ENCODE measurements at places on chromosomes 13 and 19.
A peak's percentile ranks its signal among the peaks of the same experiment; 100 is the strongest.

DNA sequence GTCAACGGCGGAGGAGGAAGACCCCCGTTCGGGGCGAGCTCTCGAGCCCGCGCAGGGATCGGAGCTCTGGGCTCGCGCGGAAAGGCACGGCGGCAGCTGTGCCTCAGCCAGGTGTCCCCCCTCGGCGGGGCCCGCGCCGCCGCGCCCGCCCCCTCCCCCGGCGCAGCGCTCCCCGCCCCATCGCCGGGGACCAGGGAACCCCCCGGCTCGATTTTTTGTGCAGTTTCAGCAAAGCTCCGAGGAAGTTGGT lies 110.0 kb downstream of the KCNRG start:
- no peak for DNase-seq

GRCh38 chr19:49114630-49115363 lies 627 bp downstream of the LIN7B start:
- DNase-seq, result no peak

DNA sequence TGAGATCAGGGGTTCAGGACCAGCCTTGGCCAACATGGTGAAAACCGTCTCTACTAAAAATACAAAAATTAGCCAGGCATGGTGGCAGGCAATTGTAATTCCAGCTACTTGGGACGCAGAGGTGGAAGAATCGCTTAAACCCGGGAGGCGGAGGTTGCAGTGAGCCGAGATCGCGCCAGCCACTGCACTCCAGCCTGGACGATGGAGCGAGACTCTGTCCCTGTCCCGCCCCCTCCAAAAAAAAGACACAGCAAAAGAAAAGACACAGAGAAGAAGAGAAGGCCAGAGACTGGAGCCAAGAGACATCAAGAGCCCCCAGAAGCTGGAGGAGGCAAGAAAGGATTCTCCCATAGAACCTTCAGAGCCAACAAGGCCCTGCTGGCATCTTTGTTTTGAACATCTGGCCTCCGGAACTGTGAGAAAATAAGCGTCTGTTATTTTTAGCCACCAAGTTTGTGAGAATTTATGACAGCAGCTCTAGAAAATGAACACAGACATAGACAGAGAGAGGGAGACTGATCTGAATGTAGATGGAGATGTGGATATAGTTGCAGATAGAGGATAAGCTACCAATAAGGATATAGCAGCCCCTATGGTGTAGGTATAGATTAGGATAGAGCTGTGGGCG lies 25.7 kb upstream of the PNMA8B start:
- no peak for DNase-seq

GRCh38 chr19:18682807-18683108 lies 722 bp upstream of the CRTC1 start:
- no peak for DNase-seq

GRCh38 chr13:112814905-112815585 lies 125.2 kb downstream of the ATP11A start:
- no peak for DNase-seq

DNA sequence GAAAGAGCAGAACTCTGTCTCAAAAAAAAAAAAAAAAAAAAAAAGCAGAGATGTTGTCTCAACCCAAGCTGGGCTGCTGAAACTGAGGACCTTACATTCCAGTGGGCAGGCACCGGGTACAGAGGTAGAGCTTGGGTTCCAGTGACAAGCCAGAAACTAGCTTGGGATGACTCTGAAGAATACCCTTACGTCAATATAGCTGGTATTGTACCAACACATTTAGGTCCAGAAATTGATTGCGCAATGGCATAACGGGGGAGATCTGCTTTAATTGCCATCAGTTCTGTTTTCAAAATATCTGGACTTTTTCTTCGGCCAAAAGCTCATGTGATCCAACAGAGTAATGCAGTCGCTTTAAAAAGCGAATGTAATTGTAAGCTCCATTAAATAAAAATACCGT lies 103.1 kb upstream of the UBL3 start:
- no peak for DNase-seq

- DNase-seq, result no peak
Observed at GRCh38 chr13:40095695-40096356, 440.4 kb downstream of the COG6 start.

DNA sequence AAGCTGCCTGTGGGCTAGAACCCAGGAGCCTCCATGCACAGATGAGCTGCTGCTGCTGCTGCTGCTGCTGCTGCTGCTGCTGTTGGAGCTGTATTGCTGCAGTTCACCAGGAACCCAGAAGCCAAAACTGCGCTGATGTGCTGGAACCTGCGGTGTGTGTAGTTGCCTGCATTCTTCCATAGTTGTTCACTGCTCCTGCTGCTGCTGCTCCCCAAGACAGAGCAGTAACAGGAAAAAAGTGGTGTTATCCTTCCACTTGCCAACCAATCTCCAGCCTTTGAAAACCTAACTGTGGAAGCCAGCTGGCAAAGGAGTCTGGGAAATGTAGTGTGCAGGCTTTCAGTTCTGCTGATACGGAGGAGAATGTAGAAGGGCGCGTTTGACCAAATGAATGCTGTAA lies 37.9 kb downstream of the ARHGAP35 start:
- DNase-seq, result no peak

DNA sequence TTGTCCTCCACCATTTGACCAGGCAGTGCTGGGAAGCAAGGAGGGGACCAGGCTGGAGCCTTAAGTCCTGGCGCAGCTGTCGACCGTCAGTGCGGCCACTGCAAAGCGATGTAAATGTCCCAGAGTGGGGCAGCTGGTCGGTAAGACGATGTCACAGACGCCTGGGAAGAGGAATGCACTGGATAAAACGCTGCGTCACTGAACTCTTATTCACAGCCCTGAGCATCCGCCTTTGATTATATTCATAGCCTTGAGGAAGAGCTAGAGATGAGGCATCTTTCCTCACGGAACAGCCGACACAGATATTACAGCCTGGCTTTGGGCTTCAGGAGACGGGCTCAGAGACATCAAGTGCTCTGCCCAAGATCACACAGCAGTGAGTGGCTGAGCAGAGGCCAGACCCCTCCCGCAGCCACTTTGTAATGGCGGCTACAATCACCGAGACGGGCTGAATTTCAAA lies 17.6 kb upstream of the TUBGCP3 start:
- no peak for DNase-seq

GRCh38 chr13:96994017-96994857 lies at the start of gene OXGR1:
Gene OXGR1 (minus strand): TSS chr13:96994476. CDS start chr13:96987759, 6,717 bp downstream.
- no peak for DNase-seq

DNA sequence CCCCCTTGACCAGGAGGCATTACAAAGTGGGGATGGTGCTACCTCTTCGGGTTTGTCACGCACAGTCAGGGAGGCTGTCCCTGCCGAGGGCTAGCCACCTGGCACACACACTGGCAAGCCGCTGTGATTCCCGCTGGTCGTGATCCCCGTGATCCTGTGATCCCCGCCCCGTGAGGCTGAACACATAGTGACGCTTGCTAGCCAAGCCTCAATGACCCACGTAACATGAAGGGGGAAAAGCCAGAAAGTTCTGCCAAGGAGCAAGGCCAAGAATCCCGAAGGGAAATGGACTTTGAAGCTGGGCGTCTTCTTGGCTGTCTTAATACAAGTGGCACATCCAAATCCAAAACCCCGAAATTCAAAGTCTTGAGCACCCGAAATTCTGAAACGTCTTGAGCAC lies 13.7 kb downstream of the LDLR start:
- no peak for DNase-seq

DNA sequence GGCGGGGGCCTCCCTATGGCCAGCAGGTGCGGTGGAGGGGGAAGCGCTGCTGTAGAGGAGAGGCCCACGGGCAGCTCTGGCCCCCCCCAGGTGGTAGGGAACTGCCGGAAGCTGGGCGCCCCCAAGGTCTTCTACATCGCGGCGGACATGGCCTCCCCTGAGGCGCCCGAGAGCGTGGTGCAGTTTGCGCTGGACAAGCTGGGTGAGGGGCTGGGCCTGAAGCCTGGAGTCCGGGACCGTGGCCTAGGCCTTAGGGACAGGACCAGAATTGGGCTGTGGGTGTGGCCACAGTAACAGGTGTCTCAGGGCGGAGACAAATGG lies 3.8 kb upstream of the RPL36 start:
- no peak for DNase-seq

GRCh38 chr13:50909605-50910484 lies at the start of gene RNASEH2B:
Gene RNASEH2B (plus strand): TSS chr13:50909791. CDS start chr13:50910077, 286 bp downstream.
- DNase-seq, result peak; percentile 44

GRCh38 chr19:49546825-49547565 lies 19.2 kb downstream of the RCN3 start:
- peak; percentile 55 for DNase-seq

DNA sequence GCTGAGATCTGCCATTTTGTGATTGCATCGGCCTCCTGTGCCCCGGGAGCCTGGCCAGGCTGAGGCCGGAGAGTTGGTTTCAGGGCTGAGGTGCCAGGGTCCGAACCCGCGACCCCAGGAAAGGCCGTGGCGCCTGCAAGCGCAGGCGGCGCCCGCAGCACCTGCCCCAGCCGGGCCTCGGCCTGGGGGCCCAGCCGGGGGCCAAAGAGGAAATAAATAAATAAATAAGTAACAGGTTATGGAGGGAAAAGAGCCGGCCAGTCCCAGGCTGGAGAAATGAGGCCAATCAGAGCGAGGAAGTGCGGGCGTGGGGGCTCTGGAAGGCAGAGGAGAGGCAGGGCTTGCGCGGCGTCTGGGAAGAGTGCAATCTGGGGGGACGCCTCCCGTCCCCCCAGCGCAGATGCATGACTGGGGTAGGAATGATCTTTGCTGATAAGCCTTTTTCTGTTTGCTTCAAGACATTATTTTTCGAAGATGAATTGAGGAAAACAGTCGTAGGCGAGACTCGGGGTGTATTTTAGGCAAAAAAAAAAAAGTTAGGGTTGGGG lies 145.6 kb upstream of the ZNF536 start:
- DNase-seq, result no peak

DNA sequence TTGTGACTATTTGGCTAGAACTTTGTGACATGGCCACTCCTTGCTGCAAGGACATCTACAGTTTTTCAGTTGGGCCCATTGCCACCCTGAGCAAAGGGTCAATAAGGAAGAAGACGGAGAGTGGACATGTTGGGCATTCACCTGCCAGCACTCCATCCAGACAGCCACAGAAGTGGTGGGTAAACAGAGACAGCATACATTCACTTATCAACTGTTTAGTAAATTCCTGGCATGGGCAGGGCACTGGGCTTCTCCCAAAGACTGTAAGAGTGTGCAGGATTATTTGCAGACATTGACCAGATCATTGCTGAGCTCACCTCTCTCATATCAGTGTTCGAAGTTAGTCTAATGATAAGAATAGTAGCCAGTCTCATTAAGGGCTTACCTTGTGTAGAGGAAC lies 29.2 kb downstream of the SIPA1L3 start:
- DNase-seq, result no peak

DNA sequence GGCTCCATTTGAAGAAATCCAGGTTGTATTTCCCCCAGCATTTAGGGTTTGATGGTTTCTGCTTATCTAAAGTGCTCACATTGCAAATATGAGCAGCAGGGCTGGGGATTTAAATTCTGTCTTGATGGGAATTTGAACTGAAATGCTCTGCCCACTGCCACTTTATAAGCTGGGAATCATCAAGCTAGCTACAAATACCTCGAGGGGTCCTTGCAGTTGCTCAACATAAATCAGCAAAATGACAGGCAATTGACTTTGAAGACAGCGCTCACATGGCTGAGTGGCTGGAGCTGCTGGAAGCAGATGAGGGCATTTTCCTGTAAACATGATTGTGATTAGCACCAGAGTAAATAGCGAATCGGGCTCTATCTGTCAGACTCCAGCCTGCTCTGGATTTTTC lies 39.4 kb upstream of the MEDAG start:
- DNase-seq, result no peak

DNA sequence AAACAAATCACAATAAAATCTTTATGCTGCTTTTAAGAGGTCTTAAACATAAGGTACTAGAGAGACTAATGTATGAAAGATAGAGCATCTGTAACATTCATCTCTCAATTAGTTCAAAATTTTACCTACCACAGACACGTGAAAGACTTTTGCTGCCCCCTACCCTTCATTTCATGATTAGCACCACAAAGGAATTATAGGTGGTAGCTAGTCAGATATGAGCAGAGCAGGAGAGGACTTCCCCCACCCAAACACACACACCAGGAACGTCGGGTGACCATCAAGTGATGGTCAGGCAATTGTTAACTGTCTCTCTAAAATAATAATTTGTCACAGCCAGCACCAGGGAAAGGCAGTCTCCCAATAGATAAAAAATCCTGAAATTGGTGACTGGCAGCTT lies 1531.7 kb upstream of the SPRY2 start:
- DNase-seq, result no peak

DNA sequence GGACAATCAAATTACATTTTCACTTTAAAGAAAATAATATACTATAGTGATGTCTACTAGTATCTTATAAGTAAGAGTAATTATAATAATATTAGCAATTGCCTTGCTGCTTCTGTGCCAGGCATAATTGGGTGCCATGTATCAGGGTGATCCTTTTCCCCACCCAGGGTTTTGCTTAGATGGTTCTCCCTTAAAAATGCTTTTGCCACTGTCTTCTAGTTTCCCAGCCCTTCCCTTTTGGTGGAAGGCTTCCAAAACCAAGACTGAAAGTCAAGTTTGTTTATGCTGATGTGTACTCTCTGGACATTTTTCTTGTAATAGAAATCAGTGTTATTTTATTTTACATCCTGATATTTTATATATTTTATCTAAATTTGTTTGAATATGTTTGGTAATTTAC lies 77.8 kb downstream of the ITGBL1 start:
- DNase-seq, result no peak

DNA sequence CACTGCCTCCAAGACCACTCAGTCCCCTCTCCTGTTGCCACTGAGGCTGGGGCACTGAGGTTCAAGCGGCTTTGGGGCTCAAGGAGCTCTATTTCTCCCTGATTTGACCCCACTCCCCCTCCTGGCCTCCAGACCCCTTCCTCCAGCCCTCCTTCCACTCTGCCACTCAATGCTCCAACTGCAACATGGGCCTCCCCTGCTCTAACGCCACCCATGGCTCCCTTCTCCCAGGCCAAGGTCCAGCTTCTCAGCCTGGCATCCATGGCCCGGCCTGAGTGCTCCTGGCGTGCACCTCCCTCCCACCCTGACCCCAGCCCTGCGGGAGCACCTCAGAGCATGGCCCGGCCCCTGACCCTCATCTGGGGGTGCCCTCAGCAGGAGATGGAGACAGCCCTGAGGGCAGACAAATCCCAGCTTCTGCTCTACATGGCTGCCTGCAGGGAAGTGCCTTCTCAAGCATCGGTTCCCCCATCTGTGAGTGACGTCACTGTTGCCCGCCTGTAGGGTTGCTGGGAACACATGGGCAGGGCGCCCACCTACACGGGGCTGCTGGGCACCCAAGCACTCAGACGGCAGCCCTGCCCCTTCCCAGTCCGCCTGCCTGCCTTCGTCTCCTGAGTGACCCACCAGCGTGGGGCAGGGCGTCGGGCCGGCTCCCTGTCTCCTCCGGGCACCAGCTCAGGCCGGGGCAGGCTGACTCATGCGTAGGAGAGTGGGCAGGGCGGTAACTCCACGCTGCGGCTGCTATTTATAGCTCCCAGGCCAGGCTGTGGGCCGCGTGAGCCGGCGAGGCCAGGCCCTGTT lies 1.6 kb upstream of the DIRAS1 start:
- DNase-seq, result no peak

DNA sequence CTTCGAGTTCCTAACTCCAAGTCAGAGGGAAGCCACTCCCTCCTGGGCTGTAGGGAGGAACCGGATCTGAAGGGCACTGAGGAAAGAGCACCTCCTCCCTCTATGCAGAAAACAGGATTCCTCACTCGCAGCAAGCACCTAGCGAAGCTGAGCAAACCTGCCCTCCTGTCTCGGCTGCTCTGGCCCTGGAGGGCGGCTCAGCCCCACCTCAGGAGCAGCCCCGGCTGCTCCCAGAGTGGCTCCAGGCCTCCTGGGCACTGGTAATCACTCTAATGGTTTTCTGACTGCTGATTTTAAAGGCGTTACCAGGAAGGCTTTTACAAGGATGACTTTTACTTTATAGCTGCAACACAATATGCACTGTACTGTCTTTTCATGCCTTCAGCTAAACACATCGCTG lies 312.5 kb downstream of the TEX29 start:
- no peak for DNase-seq

GRCh38 chr13:39892721-39893685 lies 237.5 kb downstream of the COG6 start:
- no peak for DNase-seq
